ENCODE measurements at places on chromosomes 16 and 17.
A peak's percentile ranks its signal among the peaks of the same experiment; 100 is the strongest.

DNA sequence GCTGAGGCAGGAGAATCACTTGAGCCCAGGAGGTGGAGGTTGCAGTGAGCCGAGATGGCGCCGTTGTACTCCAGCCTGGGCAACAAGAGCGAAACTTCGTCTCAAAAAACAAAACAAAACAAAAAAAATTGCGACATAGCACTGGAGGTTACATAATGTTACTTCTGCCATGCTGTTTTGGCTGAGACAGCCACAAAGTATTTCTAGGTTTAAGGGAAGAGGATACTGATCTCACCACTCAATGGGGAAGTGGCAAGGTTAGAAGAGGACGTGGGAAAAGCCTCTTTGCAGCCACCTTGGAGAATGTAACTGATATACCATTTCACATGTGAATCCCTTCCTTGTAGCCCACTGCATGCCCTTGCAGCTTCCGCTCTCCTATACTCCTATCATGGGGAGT lies 131.2 kb upstream of the NLRP1 start:
- DNase-seq, result no peak

GRCh38 chr17:38879878-38880665 lies 10.2 kb downstream of the LASP1 start:
- no peak for DNase-seq

DNA sequence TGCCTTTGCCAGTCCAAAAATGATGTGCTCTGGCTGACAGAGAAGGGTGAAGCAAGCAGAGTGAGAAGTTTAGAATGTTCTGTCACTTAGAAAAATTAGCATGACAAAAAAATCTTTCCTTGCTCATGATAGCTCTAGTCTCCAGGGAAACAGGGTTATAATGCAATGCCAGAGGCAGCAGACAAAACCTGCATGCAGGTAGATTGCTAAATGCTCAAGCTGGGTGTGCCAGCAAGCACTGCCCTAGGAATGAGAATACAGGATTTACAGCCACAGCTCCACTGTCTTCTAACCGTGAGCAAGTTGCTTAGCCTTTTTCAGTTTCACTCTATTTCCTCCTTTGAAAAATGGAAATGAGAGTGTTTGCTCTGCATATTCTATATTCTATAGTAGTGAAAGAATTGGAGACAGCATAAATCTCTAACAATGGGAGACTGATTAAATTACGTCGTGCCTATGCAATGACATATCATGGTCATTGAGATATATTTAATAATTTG lies 516.6 kb upstream of the C16orf82 start:
- DNase-seq, result no peak

- no peak for DNase-seq
These were observed 232.1 kb downstream of the C16orf78 start for GRCh38 chr16:49605536-49606254.

DNA sequence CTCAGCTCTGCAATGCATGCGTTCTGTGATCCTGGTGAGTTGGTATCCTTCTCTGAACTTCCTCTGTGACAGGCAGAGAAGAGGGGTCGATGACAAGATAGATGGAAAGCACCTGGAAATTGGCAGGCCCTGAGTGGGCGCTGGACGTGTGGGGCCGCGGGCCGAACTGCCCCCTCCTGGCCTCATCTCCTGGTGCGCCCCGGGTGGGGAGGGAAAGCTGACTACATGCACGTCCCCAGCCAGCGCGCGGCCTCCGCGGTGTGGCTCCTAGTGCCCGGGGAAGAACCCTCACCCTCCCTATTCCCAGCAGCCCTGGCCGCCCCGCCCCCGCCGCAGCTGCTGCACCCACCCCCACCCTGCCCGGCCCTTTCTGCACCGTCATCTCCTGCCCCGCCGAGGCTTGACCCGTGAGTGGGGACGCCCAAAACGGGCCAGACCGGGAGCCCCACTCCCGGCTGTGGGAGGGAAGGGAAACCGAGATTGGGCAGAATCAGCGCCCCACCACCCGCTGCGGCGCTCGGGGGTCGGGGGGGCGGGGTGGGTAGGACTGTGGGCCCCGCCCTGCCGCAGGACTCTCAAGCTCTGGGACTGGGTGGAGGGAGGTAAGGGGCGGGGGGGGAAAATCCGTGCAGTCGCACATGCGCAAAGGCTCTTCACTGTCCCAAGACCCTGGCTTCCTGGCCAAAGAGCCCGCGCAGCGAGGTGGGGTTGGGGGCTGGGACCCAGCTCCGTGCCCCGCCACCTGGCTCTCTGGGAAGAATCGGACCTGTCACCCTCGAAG lies at the start of gene NOL3:
Gene NOL3, plus strand, starts transcription at position 371 of the 781 bp plus-strand sequence.
- peak; percentile 48 for DNase-seq

DNA sequence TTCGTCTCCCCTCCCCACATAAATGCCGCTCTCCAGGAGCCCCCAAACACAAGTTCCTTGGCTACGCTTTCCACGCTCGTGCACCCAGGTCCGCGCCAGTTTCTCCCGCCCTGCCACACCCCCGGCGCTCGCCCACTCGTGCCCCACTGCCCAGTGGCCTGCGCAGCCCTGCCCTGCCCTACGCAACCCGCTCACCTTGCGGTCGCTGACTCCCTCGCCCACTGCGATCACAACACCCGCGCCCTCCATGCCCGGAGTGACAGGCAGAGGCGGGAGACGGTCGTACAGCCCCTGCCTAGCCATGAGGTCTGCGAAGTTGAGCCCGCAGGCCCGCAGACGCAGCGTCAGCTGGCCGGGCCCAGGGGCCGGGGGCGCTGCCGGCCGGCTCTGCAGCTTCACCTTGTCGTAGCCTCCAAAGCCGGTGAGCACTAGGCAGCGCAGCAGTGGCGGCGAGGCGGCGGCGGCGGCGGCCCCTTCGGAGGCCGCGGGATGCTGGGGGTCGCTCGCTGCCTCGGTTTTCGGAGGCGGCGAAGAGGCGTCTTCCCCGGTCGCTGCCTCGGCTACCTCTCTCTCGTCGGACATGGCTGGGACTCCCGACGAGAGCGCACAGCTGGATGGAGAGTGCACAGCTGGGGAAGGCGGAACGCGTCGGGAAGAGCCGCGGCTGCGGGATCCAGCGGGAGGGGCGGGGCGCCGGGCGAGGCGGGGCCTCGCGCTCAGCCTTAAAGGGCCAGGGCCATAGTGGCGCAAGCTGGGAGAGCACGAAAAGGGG lies at the start of gene VAT1:
Gene VAT1, minus strand, starts transcription at position 645 of the 772 bp plus-strand sequence. Its CDS starts 63 bp downstream, at position 582.
- DNase-seq, result peak; percentile 65

- DNase-seq, result peak; percentile 24
These were observed at the start of gene RPRML for GRCh38 chr17:46979147-46979863. TSS of gene RPRML (minus strand) at chr17:46979253. CDS start at chr17:46979007, 246 bp downstream.

DNA sequence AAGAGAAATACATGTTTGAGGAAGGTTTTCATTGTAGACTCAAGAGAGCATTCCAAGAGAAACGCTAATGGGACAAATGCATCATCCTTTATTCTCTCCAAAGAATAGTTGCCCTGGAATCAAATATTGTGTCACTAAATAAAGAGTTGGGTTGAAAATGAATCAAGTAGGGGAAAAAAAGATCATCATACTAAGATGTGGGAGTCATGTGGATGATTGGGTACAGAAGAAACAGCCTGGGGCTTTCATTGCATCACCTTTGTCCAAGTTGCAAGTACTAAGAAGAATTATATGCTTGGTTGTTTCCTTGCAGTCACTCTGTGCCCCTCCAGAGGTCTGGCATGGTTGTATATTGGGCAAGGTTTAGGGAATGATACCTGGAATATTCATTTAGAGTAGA lies 658.9 kb downstream of the TOX3 start:
- no peak for DNase-seq

DNA sequence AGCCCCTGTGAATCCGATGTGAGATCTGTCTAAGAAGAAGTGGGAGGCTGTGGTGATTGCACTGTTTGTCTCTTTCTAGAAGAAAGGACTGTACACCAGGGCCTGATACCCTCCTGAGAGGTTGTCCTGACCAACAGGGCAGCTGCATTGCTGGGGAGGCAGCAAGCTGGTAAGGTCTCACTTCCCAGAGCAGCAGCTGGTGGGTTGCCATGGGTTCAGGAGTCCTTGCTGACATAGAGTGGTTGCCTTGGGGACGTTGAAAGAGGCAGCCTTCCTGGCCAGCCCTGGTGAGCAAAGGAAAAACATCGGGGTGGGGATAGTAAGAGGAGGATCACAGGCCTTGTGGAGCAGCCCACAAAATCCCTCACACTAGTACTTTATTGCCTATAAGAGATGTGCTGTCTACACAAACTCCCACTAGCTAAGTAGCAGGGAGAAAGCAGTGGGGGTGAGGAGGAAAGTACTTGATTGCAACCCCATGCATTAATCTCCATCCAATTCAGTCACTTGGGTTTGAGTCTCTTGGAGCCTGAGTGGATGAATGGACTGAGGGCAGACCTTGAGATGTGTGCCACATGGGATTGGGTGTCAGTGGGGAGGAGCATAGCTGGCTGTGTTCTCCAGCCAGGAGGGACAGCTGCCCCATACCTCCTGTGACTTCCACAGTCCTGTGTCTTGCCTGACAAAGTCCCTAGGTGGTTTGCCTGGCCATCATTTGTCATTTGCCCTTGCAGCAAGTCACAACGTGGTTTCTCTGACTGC lies 143.8 kb upstream of the RPL38 start:
- DNase-seq, result no peak

DNA sequence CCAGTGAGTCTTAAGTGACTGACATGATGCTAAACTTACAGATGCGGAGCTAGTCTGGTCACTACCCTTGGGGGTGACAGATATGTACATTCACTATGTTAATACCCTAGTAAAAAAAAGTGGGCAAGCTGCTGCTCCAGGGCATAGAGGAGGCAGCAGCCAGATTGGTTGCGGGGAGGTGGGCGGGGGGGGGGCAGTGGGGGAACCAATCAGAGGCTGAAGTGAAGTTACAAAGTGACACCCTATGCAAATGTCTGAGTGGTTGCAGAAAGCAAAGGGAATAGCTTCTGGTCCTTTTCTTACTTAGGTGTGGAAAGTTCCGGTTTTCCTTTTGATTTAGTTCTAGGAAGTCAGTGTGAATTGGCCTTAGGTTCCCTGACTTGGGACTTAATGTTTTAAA lies 12.1 kb downstream of the NDEL1 start:
- no peak for DNase-seq

DNA sequence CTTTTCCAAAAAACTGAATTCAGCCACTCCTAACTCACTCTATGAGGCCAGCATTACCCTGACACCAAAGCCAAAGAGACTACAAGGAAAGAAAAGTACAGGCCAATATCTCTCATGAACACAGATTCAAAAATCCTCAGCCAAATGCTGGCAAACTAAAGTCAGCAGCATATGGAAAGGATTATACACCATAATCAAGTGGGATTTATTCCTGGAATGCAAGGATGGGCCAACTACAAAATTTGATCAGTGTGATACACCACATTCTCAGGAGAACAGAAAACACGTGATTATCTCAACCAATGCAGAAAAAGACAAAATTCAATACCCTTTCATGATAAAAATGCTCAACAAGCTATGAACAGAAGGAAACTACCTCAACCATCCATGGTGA lies 7.7 kb upstream of the AATK start:
- DNase-seq, result no peak

GRCh38 chr16:10162981-10163380 lies 19.2 kb downstream of the GRIN2A start:
- no peak for DNase-seq

DNA sequence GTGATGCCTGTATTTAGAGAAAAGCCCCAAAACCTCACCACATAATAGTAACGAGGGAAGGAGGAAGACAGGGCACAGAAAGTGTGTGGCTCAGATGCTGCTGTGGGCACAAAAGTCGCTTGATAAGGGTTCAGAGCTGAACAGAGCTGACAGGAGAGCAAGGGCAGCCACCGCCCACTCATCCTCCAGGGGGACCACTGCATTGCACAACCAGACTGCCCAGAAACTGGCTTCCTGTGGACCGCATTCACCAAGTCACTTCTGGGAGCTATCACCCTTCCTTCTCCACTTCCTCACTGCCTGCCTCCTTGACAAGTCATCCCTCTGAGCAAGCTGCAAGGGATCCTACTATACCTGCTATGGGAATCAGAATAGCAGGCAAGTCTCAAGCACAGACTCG lies 512.4 kb upstream of the CDH11 start:
- no peak for DNase-seq

- peak; percentile 17 for DNase-seq
These were observed 856 bp downstream of the DNAJA2 start for GRCh38 chr16:46972429-46973206.

DNA sequence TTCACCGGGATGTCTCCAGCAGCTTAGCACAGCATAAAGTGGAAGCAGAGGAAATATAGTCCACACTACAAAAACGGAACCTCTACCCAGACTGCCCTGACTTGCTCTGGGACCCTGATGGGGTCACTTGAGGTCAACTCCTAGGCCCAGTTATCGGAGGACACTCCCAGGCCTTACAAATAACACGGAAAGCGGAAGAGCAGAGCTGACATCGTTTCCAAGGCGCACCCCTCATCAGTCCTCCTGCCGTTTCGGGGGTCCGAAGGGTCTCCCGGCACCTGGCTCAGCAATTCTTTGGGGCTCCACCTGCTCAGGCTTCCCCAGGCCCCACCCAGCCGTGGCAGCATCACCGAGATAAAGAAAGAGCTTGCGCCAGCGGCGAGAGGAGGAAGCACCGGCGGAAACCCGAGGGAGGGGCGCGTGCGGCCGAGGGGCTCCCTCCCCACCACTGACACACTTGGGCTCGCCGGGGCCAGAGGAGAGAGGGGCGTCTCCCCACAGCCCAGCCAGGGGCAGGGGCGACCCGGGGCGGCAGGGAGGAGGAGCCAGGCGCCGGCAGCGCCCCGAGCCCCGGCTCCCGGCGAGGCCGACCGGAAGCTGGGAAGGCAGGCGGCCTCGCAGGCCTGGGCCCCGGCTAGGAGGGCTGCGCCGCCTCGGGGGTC lies 727 bp downstream of the CORO7 start:
- peak; percentile 34 for DNase-seq

GRCh38 chr17:63333869-63334268 lies 112.2 kb downstream of the CYB561 start:
- no peak for DNase-seq

DNA sequence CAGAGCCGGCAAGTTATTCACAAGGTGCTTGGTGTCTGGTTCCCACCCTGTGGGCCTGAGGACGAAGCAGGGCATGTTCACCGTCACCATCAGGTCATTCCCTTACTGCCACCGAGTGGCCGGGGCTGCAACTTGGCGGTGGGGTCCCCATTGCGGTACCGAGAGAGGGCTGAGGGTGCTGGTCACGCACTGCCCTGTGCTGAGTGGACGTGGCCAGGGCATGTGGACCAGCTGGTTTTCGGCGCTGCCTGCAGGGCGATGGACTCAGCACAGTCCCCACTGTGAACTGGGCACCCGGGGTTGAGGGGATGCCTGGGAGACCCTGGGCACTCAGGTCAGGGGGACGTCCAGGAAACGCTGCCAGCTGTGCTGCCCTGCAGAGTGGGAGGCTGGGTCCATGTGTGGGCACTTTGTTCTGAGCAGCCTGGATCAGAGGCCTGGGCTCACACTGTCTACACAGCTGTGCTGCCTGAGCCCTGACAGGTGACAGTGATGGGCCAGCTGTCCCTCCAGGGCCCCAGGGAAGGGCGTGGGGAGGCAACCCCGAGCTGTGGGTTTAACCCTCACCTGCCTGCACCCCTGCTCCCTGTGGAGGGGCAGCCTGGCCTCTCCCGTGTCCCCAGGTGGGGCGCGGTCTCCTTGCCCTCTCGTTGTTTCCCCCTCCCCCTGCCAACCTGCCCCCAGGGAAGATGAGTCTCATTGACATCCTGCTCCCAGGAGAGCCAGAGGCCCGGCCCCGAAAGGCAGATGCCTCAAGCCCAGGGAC lies 39.3 kb upstream of the GNG13 start:
- no peak for DNase-seq

GRCh38 chr16:50300942-50301625 lies 34.7 kb downstream of the ADCY7 start:
- DNase-seq, result no peak

- no peak for DNase-seq
These were observed 492 bp downstream of the SLC25A39 start for GRCh38 chr17:44324092-44324570.

- no peak for DNase-seq
These were observed 26.3 kb upstream of the GAS7 start for GRCh38 chr17:10224582-10225195.

GRCh38 chr16:85192238-85193114 lies 80.2 kb upstream of the CIBAR2 start:
- DNase-seq, result no peak

All from stimulated activated CD4-positive, alpha-beta T cell treated with anti-CD3 and anti-CD28 coated beads, Interleukin-2, amount 100 ng/mL, for 48 hours (primary cell).